Skeletal muscle cell (primary cell): ENCODE measurements at places on chromosomes 7 and 10.

DNA sequence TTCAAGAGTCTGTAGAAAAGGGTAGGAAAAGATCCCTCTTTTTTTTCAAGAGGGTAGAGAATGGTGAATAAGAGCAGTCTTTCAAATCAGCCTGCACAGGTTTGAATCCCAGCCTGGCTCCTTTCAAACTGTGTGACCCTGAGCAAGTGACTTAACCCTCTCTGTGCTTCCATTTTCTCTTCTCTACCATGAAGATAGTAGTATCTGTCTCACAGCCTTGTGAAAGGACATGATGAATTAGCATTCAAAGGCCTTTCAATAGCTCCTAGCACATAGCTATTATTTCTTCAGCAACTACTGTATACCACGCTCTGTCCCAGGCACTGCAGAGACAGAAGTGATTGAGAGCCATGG, 25.4 kb downstream of the LEP start:
- no peak for DNase-seq

DNA sequence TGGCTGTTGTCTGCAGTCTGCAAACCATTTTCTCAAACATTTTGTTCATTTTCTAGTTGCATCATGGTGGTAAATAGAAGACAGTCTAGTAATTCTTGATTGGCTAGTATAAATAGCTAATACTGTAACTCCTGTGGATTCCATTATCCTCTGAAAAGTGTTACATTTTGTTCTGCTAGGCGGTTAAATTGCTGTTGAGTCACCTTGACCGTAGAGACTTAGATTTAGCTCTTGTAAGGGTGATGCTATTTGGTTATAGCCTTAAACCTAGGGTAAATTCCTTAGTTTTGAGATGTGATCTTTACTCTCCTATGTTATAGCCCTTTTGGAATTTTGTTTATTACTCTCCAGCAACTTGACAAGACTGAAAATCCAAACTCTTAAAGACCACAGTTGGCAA, 58.8 kb downstream of the SHOC2 start:
- DNase-seq, result no peak

- DNase-seq, result no peak
Observed at GRCh38 chr10:71880425-71881306, 29.6 kb upstream of the PSAP start.

GRCh38 chr10:112208292-112208691, 24.7 kb upstream of the GPAM start:
- no peak for DNase-seq

DNA sequence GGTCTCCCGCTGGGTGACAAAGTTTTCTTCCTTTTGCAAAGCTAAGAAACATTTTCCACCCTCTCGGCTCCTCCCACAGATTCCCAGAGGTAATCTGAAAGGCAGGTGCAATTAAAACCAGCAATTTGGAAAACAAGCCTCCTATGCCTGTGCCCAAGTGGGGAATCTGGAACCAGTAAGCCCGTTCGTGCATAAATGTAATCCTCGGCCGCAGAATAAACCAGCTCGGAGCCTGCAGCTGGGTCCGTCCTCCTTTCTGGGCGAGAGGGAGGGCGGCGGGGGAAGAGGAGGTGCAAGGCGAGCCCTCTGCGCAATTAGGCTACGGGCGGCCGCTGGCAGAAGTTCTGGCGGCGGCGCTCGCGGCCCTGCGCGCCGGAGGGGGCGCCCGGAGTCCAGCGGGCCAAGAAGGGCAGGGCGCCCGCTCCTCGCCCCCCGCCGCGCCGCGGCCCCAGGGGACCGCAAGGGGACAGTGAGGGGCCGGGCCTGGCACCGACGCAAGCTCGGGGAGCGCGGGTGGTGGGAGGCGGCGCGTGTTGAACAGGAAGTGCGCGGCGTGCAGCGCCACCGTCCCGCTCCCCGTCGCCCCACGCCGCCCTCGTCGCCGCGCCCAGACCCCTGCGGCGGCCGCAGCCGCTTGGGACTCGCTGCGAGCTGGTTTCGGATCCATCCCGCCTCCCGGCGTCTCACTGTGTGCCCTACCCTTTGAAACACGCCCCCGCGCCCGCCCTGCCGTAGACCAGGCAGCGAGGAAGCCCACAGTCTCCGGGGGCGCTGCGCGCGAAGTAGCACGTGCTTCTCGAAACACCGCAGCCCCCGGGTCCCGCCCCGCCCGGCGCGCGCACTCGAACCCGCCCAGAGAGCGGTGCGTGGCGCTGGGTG, at the start of gene PRKAG2:
TSS of gene PRKAG2 (minus strand) at position 217 of the 879 bp plus-strand sequence. CDS start 495 bp downstream, outside the sequence.
- no peak for DNase-seq

GRCh38 chr7:11210374-11210773, 236.7 kb downstream of the PHF14 start:
- no peak for DNase-seq

- no peak for DNase-seq
Observed at GRCh38 chr10:76350583-76350982, 919.2 kb downstream of the LRMDA start.

DNA sequence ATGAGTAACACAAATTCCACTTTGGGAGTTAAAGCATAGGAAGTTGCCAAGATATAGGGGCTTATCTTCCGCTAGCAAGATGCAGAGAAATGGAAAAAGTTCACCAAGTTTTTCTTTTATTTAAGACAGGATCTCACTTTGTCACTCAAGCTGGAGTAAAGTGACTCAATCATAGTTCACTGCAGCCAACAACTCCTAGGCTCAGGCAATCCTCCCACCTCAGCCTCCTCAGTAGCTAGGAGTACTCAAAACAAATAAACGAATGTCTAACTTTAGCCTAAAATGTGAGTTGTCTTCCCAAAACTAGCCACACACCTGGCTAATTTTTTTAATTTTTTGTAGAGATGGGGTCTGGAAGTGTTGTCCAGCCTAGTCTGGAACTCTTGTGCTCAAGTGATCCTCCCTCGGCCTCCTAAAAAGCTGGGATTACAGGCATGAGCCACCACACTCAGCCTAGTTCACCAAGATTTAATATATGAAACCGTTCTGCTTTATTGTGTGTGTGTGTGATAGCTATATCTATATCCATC, 9.9 kb downstream of the VIM start:
- DNase-seq, result no peak

DNA sequence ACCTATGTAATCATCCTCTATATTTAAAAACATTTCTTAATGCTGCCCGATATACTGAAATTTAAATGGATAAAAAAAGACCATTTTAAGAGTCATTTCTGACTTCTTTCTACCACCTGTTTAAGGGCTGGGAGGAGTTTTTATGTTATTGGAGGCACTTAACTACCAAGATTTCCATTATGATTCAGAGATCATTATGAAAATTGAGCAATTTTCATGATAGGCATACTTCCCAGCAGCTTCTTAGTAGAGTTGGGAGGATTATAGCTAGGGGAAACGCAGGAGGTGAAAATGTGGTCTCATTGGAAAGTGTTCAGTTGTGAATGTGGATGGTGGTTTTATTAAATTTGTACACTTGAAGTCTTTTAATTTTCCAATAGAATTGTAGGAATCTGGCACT, 28.4 kb upstream of the FAM204A start:
- no peak for DNase-seq

DNA sequence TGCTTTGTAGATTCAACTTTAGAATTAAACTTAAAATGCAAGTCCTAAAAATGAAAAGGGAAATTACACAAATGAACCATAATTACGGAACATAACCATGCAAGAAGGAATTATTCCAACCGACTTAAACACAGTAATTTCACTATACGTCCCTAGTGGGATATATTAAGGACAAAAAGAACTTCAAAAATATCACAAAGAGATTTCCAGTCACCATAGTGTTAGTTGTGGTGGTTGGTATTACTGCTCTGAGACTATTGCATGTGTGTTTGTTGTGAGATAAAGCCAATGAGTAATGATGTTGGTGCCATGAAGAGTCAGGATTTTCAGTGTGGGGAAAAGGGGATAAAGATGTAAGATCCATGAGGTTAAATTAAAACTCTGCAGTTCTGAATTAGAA, 49.6 kb downstream of the KCNH2 start:
- DNase-seq, result no peak

- no peak for DNase-seq
Observed at GRCh38 chr10:133422223-133422806, 2.1 kb downstream of the SPRN start.

GRCh38 chr7:75698358-75698757, 40.4 kb downstream of the HIP1 start:
- no peak for DNase-seq

DNA sequence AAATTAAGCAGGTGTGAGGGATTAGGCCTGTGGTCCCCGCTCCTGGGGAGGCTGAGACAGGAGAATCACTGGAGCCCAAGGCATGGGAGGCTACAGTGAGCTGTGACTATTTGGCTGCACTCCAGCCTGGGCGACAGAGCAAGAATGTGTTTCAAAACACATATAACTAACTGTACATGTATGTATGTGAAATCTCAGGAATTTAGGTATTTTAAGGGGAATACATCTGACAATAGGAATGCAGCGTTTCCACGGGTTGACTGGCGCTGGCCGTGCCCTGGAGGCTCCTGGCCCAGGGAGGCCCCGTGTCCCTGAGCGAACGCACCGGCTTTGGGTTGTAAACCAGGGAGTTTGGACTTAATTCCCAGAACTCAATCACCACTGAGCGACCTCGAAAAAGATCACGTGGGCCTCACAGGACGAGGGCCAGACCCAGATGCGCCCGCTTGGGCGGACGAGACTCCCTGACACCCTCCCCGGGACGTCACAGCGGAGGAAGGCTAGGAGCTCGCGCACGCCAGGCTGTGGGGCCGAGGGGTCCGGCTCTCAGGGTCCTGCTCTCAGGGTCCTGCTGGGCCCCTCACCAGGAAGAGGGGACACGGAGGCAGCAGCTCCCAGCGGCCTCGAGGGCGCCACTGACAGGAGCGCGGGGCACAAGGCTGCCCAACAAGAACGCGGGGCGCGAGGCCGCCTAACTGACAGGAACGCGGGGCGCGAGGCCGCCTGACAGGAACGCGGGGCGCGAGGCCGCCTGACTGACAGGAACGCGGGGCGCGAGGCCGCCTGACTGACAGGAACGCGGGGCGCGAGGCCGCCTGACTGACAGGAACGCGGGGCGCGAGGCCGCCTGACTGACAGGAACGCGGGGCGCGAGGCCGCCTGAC, 18.4 kb downstream of the PTPRN2 start:
- no peak for DNase-seq

GRCh38 chr7:18109762-18110161, 82.1 kb upstream of the PRPS1L1 start:
- DNase-seq, result no peak

DNA sequence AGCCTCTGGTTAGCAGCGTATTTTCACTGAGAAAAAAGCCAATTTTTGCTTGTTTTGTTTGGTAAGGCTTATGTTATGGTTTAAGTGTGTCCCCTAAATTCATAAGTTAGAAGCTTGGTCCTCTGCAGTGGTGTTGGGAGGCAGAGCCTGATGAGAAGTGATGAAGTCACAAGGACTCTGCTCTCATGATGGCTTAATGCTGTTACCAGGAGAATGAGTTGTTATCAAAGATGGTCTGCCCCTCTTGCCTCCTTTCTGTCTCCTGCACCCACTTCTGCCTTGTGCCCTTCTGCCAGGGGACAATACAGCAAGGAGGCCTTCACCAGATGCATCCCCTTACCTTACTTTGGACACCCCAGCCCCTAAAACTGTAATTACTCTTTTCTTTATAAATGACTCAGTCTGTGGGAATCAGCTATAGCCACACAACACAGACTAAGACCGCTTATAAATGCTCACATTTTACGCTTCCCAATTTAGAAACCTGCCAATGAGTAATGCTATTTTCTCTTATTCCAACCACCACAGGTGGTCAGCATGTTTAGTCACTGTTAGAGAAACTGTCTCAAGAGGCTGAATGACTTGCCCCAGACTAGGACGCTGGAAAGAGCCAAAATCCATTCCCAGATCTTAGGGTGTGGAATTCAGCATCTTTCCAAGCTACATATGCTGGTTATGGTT, 6.1 kb upstream of the PKD1L1 start:
- DNase-seq, result no peak

DNA sequence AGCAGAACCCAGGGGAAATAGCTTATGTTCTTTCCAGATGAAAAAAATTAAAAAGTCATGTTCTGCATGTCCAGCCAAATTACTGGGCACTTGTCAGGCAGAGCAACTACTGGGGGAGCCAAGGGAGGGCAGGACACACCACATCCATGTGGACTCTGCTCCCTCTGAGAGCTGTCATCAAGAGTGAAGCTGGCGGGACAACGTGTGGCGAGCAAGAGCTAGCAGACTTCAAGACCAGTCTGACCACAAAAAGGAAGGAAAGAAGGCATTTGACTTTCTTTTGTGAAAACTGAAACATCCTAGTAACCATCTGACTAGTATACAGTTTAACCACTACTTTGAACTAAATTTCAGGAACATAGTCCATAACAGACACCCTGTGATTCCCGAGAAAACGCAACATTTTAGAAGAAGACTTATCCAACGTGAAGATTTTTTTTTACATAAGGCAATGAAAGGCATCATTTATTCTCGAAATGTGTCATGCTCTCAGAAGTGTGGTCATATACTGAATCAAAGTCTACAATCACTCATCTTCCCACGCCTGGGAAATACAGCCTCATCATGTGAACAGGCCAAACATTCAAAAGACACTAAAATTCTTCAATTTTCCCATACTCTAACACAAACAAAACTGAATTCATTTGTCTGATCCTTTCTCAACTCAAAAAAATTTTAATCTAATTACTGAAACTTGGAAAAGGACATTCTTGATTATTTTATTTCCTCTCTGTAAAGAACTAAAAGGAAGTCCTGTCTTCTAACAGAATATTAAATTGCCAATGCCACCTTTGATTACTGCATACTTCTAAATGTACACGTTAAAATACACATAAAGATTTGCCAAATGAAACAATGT, 15.5 kb downstream of the CYTH3 start:
- peak; percentile 74 for DNase-seq

DNA sequence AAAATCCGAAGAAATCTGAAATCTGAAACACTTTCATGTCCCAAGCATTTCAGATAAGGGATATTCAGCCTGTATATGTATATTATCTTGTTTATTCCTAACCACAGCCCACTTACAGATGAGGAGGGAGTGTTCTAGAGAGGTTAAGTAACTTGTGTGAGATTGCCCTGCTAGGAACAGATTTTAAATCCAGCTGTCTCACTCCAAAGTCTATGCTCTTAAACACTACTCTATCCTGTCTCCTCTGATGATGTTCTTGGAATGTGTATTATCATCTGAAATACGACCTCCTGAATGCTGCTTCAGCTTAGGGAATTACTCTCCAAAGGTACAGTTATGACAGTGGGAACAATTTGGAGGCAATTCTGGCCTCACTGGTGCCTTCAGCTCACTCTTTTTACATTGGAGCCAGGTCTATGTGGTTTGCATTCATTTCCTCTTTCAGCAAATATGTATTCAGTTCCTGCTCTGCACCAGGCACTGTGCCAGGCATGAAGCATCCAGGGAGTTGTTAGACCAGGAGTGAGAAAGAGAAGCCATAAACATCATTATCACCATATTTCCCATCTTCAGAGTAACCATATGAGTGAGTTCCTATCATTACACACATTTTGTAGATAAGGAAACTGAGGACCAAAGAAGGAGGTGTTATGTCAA, 70.2 kb downstream of the NOC3L start:
- no peak for DNase-seq

DNA sequence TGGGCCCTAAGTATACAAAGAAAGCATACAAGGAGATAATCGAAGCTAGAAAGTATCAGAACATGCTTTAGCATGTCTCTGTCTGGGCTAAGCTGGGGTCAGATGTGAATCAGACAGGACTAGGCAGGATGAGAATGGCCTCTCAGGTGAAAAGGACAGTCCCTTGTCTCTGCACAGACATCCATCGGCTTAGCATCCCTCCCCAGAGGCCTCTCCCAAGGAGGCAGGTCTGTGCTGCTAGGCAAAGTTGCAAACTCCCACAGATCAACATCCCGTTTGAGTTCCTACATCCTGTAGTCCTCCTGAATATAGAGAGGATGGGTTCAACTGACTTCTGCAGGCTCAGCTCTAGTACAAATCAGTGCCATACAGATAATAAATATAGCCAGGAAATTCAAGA, 24.5 kb downstream of the CHST15 start:
- DNase-seq, result no peak

- DNase-seq, result no peak
Observed at GRCh38 chr10:6446711-6447110, 133.4 kb downstream of the PRKCQ start.
